Cardiac fibroblast (primary cell): ENCODE measurements at places on chromosomes 2 and 18.

DNA sequence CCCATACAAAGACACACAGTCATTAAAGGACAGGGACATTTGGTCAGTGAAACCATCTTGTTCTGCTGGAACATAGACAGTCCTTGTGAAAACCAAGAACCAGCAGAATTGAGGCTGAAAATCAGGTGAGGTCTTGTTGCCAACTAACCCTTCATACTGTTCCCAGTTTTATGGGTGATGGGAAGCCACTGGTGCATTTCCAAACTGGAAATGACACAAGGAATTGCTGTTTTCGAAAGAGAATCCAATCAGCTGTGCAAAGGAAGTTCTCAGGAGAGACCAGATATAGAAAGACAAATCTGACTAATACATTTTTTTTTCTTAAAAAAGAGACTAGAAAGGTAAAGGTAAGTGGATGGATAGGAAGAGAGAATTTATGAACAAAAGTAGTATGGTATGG lies 948.2 kb downstream of the TSN start:
- DNase-seq, result no peak

DNA sequence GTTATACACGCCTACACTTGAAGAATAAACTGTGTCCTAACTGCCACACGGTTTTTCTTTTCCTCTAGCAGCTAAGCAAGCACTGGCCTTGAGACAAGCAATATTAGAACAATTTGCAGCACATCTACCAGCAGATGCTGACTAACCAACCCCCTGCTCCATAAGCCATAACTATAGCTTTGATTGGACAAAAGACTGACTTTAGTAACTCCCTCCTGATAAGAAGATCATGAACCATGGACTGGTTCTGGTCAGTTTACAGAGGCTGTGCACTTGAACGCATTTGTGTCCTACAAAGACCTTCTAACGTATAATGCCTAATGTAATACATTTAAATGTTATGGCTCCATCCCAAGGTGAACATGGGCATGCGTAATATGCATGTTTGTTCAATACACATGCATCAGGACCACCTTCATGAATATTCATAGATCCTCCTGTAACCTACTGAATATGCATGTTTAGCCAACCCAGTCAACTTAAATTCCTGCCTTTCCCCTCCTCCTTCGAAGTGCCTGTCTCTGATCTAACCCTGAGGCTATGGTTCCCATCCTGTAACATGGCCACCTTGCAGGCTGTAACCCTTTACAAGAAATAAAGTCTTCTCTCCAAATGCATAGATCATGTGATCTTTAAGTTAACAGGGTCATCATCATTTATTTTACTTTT lies 26.5 kb downstream of the SLC4A5 start:
- DNase-seq, result no peak

GRCh38 chr2:128108166-128108565 lies 17.2 kb downstream of the UGGT1 start:
- DNase-seq, result no peak

- no peak for DNase-seq
Measured at GRCh38 chr18:70663141-70663540, 374.3 kb downstream of the SOCS6 start.

DNA sequence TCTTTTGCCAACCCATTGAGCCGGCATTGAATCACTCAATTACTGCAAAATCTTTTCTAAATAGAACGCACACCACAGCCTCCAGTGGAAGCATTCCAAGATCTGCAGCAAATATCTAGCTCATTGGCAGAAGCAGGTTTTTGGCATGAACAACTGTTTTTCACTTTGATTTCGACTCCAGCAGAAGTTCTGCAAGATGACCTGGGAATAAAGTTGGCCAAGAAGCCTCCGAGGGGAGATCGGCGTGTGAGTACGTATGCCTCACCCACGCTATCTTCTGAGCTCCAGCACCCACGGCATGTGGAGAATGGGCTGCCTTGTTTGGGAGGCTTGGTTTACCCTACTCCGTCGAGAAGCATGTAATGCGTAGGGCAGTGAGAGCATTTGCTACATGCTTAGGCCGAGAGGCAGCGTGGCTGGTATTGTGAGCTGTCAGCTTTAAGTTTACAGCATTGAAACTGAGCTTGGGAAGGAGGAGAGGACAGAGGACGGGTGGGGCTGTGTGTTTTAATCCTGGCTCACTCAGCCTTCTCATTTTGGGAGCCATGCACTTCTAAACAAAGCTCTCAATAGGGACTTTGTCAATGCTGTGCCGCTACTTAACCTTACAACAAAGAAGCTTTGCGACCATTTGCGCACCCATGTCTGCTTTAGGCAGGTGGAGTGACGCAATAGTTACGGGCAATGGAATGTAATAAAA lies 10.5 kb downstream of the PCARE start:
- DNase-seq, result peak; percentile 83

- no peak for DNase-seq
Measured at GRCh38 chr2:240371129-240372000, 64.1 kb upstream of the GPC1 start.

GRCh38 chr2:127418300-127419111 lies at the start of gene PROC:
Gene PROC (plus strand): TSS chr2:127418427. CDS start chr2:127419943, 1,516 bp downstream.
- DNase-seq, result no peak

- no peak for DNase-seq
Measured at GRCh38 chr2:129864719-129865118, 114.7 kb upstream of the RAB6C start.

DNA sequence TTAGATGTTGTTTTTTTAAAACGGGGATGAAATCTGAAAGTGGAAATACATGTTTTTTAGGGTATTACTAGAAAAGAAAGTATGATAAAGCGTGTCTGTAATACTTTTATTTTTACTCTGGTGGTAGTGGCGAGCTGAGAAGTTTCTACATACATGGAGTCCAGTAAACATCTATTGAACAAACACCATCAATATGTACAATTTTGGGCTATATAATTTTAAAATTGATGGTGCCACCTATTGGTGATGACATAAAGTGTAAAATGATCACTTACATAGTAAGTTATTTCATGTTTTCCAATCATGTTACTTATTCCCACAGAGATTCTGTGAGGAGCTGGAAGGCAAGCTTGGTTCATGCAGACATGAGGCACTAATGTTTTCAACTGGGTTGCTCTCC lies 31.5 kb upstream of the NFE2L2 start:
- peak; percentile 56 for DNase-seq

- DNase-seq, result no peak
Measured at GRCh38 chr2:15812187-15812780, 128.1 kb upstream of the MYCN start.

- DNase-seq, result no peak
Measured at GRCh38 chr18:27527856-27528255, 342.7 kb upstream of the CHST9 start.

DNA sequence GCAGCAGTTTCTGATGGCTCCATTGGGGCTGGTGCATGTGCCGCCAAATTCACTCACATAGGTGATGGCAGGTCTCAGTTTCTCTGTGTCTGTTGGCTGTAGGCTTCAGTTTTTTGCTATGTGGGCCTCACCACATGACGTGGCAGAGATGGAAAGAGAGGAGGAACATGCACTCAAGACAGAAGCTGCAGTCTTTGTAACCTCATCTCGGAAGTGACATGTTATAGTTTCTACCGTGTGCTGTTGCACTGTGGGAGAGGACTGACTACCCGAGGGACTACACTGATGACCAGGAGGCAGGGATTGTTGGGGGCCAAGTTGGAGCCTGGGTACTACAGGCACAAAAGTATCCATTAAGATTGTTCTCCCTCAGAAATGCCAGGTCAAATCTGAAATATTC lies 9.2 kb upstream of the CNRIP1 start:
- DNase-seq, result no peak

GRCh38 chr2:8086357-8086756 lies 595.5 kb upstream of the ID2 start:
- peak; percentile 33 for DNase-seq

- no peak for DNase-seq
Measured at GRCh38 chr18:567122-567521, 13.1 kb upstream of the CETN1 start.

- DNase-seq, result no peak
Measured at GRCh38 chr2:20034218-20034617, 17.2 kb downstream of the LAPTM4A start.

DNA sequence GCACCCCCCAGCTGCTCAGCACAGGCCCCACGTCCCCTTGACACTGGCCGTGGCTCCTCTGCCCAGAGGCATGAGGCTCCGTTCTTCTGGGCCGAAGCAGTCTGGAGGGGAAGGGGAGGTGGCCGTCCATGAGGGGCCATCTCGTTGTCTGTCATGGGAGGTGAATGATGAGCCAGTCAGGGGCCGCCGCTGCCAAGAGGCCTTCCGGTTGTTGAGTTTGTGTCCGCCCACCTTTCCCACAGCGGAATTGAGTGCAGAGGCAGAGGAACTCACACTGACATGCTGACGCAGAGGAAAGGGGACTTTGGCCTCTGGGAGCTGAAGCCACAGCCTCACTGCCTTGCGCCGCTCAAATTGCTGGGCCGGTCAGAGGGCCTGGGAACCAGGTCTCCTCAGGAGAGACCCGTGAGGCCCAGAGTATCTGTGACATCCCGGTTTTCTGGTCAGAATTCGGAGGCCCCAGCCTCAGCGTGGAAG lies 268.4 kb downstream of the ATAD2B start:
- DNase-seq, result peak; percentile 54

GRCh38 chr2:17607379-17607778 lies 66.9 kb downstream of the VSNL1 start:
- DNase-seq, result no peak

GRCh38 chr18:13563390-13563805 lies 163.0 kb downstream of the FAM210A start:
- no peak for DNase-seq

GRCh38 chr18:75504469-75504868 lies 77.0 kb upstream of the SMIM21 start:
- DNase-seq, result no peak
